Ovary (tissue), 10 donors: ENCODE measurements at places on chromosomes 3 and 15.

DNA sequence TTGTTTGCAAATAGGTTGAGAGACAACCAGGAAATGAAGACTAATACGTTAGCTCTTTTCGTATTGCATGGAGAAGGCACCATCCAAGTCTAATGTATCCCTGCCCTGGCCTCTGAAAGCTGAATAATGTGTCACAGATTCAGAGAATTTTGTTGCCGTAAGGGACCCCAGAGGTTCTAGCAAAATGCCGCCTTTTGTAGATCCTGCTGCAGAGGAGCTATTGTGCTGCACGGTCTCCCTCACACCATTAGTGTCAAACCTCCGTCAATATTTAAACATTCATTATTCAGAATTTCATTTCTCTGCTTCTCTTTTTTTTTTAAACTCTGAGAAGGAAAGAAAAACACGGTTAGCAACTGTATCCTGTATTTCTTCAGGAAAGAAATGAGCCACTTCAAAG lies 238.7 kb downstream of the EPHB1 start:
- no peaks in the 10 kb centered on the region for H3K36me3 ChIP-seq
- H3K4me3 ChIP-seq: no peak overlapping the region
- no peak for DNase-seq
- H3K4me1 ChIP-seq: no peaks in the 10 kb centered on the region
- H3K27ac ChIP-seq: no peak overlapping the region

GRCh38 chr3:114841515-114841914 lies 305.6 kb downstream of the ZBTB20 start:
- no peaks in the 10 kb centered on the region for H3K36me3 ChIP-seq
- H3K4me1 ChIP-seq: peaks cover 2% of the 10 kb centered on the region
- no peak overlapping the region for H3K27ac ChIP-seq
- no peaks in the 10 kb centered on the region for H3K27me3 ChIP-seq

DNA sequence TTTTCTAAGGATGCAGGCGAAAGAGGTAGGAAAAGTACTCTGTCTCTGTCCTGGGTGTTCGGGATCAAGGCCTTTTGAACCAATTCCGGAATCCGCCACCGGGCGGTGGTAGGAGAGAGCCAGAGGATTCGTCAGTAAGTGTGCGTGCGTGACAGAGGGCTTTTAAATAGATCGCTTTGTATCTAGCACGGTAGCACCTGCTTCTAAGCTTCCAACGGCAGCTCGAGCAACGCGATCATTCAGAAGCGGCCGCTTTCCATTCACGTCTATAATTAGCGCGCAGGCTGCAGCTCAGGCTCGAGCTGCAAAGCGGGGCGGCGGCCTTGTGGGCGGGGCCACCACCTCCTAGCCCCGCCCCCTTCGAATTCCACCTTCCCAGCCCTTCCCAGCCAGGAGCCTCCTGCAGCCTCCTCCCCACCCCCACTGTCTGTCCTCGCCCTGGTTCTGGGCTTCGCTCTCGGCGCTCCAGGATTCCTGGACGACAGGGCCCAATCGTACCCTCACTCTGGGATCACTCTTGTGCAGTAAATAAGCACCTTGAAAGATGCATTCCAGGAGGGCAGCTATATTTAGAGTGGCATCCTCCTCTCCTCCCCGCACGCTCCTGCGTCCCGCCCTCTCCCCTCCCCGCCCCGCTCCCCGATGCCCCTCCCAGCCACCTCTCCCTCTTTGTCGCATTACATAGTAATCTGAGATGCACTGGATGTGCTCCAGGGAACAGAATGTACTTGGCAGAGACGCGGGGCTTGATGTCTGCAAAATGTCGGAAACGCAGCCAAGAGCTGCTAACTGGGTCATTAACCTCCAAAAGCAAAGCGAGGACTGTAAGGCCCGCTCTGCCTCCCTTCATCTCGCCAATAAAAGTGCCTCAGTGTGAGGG lies 224.1 kb upstream of the TPRG1 start:
- peak overlapping the region; percentile 68 for H3K27ac ChIP-seq
- no peaks in the 10 kb centered on the region for H3K27me3 ChIP-seq
- H3K4me1 ChIP-seq: peaks cover 23% of the 10 kb centered on the region

- no peak overlapping the region for H3K27ac ChIP-seq
- DNase-seq: no peak
- no peaks in the 10 kb centered on the region for H3K27me3 ChIP-seq
- no peaks in the 10 kb centered on the region for H3K36me3 ChIP-seq
Observed at GRCh38 chr3:19202303-19202702, 54.0 kb downstream of the KCNH8 start.

DNA sequence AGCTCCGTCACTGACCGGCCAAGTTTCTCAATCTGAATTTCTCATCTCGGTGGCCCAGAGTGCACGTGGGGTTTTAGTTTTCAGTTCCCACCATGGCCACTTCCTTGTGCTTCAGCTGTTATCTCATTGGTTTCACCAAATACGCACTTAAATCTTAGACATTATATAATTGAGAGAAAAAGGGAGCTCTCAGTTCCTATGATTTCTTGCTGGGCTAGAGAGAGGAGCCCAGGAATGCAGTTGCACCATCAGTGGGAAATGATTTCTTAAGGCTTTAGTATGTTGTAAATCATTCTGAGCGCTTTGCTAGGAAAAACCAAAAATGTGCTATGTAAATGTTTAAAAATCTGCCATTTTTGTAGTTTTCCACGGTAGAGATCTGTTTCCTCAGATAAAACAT lies 53.2 kb downstream of the OXNAD1 start:
- no peaks in the 10 kb centered on the region for H3K36me3 ChIP-seq
- H3K27ac ChIP-seq: no peak overlapping the region
- no peak overlapping the region for H3K4me3 ChIP-seq
- H3K4me1 ChIP-seq: no peaks in the 10 kb centered on the region
- DNase-seq: no peak
- H3K27me3 ChIP-seq: no peaks in the 10 kb centered on the region

DNA sequence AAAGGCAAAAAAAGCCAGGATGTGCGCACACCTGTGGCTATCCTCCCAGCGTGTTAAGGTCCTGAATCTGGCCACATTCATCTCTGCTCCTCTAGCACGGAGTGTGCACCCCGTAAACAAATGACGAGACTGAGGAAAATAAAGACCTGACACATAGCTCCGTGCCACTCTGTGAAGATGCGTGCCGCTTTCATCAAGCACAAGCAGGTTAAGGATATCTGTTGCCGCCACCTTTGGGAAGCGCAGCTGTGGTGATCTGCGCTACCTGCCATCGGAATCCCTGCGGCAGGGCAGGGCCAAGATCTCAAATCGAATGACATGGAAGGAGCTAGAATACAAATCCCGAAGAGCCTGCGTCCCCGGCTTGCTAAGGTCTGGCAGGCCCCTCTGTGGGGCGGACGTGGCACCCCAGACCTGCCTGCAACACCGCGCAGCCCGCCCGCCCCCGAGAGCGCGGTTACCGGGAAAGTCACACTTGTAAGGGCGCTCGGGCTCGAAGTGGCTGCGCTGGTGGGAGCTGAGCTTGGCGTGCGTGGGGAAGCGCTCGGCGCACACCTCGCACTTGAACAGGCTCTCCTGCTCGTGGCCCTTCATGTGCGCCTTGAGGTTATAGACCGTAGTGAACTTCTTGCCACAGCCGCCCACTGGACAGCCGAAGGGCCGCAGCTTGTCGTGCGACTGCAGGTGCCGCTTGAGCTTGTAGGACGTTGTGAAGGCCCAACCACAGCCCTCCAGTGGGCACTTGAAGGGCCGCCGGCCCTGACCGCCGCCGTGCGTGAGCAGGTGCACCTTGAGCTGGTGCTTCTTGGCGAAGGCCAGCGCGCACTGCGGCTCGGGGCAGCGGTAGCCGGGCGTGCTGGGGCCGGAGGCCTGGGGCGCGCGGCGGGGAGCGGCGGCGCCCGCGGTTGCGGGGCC lies 936 bp downstream of the ZXDC start:
- peak overlapping the region; percentile 90 for H3K27ac ChIP-seq
- H3K4me3 ChIP-seq: peak overlapping the region; percentile 63
- peaks cover 23% of the 10 kb centered on the region for H3K4me1 ChIP-seq
- no peaks in the 10 kb centered on the region for H3K36me3 ChIP-seq

DNA sequence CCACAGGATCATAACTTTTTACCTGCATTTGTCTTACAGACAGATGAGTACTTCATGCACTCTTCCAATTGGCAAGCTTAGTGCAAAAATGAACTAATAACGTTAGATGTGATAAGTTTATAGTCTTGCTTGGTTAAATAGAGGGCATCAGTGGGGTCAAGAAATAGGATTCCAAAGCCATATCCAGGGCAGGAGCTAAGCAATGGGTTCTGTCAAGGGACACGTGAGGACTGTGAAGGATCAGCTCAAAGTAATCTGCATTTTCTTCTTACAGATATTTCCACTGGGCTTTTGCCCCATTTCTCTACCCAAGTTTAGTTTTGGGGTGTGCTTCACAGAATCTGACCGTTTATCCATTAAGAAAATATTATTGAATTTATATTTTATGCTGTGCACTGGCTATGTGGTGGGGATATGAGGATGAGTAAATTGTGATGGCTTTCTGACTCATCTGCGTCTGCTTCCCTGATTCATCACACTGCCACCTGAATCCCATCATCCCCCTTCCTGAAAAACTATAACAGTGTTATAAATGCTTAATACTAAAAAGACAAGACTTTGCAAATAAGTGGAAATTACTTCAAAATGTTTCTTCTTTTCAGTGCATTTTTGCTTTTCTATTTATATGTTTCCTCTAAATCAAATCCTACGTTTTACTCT lies 17.5 kb downstream of the PPP2R3A start:
- peaks cover 2% of the 10 kb centered on the region for H3K4me1 ChIP-seq
- DNase-seq: no peak
- H3K36me3 ChIP-seq: no peaks in the 10 kb centered on the region
- no peak overlapping the region for H3K4me3 ChIP-seq
- no peaks in the 10 kb centered on the region for H3K27me3 ChIP-seq
- no peak overlapping the region for H3K27ac ChIP-seq

DNA sequence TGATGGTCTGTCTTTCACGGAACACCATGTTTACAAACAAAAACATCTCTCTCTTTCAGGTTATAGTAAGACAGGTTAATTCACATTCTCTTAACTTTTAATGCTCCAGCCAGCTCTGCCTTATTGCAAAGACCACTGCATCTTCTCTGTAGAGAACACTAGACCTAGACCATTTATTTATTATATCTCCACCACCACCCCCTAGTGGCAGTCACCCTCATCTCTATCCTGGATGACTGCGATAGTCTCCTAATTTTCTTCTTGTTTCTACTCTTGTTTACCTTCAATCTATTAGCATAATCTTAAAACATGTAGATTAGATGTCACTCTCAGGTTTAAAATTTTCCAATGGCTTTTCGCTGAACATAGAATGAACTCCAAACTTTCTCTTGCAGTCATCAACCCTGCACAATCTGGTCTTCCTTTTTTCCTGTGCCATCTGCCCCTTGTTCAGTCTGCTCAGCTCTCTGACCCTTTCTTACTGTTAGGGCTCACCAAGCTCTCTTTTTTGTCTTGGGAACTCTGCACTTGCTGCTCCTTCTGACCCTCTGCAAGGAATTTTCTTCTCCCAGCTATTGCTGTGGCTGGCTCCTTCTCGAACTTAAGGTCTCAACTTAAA lies 155.6 kb downstream of the SQOR start:
- no peak overlapping the region for H3K27ac ChIP-seq
- H3K27me3 ChIP-seq: no peaks in the 10 kb centered on the region
- no peaks in the 10 kb centered on the region for H3K4me1 ChIP-seq

GRCh38 chr3:31312400-31312799 lies 220.3 kb upstream of the STT3B start:
- H3K27ac ChIP-seq: no peak overlapping the region
- H3K36me3 ChIP-seq: no peaks in the 10 kb centered on the region

- no peaks in the 10 kb centered on the region for H3K4me1 ChIP-seq
- no peaks in the 10 kb centered on the region for H3K36me3 ChIP-seq
- H3K27ac ChIP-seq: no peak overlapping the region
- H3K27me3 ChIP-seq: no peaks in the 10 kb centered on the region
- DNase-seq: no peak
Observed at GRCh38 chr3:10623578-10624275, 118.3 kb upstream of the ATP2B2 start.

- no peak for DNase-seq
- H3K27ac ChIP-seq: no peak overlapping the region
- peaks cover 4% of the 10 kb centered on the region for H3K4me1 ChIP-seq
- no peaks in the 10 kb centered on the region for H3K36me3 ChIP-seq
Observed at GRCh38 chr15:59329570-59330350, 42.9 kb downstream of the MYO1E start.

- no peaks in the 10 kb centered on the region for H3K36me3 ChIP-seq
- H3K27me3 ChIP-seq: no peaks in the 10 kb centered on the region
- no peak for DNase-seq
- no peaks in the 10 kb centered on the region for H3K4me1 ChIP-seq
Observed at GRCh38 chr3:48345946-48346572, 12.6 kb upstream of the SPINK8 start.

DNA sequence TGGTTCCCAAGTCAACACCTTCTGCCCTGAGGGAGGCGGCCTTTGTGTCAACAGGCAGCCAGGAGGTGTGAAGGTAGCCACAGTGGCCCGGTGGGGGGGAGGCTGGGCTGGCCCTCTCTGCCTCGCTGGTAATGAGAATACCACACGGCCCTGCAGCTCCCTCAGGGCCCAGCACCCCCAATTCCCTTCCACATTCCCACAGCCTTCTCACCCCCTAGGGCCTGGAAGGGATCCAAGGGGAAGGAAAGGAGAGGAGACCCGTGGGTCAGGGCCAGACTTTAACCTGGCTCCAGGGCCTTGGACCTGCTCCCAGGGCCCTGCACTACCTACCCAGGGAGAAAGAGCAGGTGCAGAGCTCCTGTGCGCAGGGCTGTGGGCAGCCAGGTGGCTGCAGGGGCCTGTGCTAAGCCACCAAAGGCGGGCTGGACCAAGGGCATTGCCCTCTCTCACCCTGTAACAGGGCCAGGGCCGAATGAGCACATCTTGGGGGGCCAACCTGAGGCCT lies 8.7 kb upstream of the MESP2 start:
- no peaks in the 10 kb centered on the region for H3K4me1 ChIP-seq
- no peaks in the 10 kb centered on the region for H3K36me3 ChIP-seq
- no peak for DNase-seq
- no peak overlapping the region for H3K27ac ChIP-seq

GRCh38 chr3:100662113-100662823 lies 47.0 kb upstream of the TFG start:
- DNase-seq: no peak
- H3K27ac ChIP-seq: no peak overlapping the region
- H3K4me3 ChIP-seq: no peak overlapping the region

GRCh38 chr3:107488942-107489341 lies 33.8 kb upstream of the BBX start:
- no peaks in the 10 kb centered on the region for H3K4me1 ChIP-seq
- no peaks in the 10 kb centered on the region for H3K36me3 ChIP-seq
- H3K27ac ChIP-seq: no peak overlapping the region
- H3K27me3 ChIP-seq: no peaks in the 10 kb centered on the region
- DNase-seq: no peak

- no peaks in the 10 kb centered on the region for H3K4me1 ChIP-seq
- H3K27me3 ChIP-seq: no peaks in the 10 kb centered on the region
- no peak overlapping the region for H3K27ac ChIP-seq
Observed at GRCh38 chr15:83890587-83890986, 236.7 kb downstream of the ADAMTSL3 start.
